ENCODE measurements at places on chromosomes 1 and 21.

GRCh38 chr1:59323879-59324278 is 27.0 kb downstream of the FGGY start:
- DNase-seq = no peak

GRCh38 chr1:14977338-14977931 is 176.1 kb upstream of the TMEM51 start:
- DNase-seq = no peak

- DNase-seq = no peak
Observed at GRCh38 chr1:154081386-154082126, 73.3 kb downstream of the NUP210L start.

DNA sequence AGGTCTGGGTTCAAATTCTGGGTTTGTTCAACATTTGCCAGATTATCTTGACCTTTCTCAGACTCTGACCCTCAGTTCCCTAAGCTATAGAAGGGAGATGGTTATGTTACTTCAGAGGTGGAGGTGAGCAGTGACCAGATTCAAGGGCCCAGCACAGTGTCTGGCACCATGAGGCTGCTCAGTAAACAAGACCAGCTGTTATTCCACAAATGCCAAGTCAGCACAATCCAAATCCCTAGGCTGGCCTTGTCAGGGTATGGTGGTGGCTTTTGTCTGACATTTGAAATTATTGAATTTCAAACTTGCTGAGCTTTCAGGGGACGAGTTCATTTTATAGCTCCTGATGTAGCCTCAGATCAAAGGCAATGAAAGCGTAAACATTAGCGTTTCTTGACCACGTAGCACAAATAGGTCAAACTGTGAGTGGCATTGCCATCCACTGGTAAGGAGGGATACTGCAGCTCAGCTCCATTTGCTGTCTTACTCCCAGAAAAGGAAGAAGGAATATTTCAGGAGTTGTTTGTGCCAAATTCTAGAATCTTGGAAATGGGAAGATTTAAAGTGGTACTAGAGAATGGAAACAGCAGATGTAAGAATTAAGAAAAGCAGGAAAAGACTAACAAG is 94.3 kb upstream of the EDN2 start:
- DNase-seq = no peak
